MG63 (cell line): ENCODE measurements at places on chromosomes 11 and 22. TPM values are rescaled to one million over a fixed set of nuclear protein-coding genes. Genes with fewer than 3 reads are reported as not detected.

DNA sequence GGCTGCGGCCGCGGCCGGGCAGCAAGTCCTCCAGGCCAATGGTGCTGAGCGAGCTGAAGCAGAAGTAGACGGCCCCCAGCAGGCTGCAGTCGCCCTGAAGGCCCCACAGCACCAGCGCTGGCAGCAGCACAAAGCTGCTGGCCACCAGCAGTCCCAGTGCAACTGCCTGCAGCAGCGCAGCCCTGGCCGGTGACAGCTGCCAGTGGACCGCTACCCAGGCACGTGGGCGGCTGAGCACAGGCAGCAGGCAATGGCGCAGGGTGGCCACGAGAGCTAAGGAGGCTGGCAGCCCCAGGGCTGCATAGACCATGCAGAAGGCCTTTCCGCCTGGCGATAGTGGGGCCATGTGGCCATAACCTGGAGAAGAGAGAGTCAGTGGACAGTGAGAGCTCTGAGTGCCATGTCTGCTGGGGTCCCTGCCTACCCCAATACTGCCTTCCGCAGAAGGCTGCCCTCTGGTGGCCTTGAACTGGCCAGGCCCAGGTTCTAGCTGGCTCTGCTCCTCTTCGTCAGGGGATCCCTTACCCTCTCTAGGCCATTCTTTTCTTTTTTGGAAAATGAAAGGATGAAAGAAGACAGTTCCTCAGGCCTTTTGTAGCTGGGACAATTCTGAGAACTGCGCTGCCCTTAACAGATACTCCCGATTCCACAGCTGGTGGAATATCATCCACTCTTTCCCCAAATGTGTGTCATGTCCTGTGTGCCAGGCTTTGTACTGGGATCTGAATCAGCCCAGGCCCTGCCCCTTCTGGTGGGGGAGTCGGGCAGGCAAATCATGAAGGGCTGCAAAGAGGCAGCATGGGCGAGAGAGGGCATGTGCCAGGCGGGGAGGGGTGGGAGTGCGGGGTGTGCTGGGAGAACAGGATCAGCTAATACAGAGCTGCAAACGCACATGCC lies 1.8 kb downstream of the KCNK7 start:
- DNase-seq = no peak

DNA sequence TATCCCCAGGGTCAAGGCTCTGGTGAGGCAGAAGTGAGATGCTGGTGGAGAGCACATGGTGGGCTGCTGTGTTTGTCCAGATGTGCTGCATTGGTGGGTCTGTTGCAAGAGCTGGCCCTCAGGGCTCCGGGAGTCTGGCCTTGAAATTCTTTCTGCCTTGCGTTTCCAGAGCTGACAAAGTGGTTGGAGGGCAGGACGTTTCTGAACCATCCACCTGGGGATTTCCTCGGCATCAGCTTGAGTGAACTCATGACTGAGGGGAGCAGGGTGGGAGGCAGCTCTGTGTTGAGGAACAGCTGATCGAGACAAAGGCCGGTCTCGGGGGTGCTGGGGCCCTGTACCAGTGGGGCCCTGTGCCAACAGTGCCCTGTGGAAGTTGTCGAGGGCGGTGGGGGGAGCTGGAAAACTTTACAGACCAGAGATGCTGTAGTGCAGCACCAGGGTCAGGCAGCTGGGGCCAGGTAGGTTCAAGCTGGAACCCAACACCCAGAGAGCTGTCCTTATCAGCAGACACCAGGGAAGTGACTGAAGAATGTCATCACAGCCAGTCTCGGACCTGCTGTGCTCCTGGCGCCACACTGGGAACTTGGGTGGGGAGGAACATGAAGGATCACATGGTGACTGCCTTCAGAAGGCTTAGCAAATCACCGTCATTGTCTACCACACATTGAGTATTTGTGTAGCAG lies 4.9 kb downstream of the TSKU start:
- no peak for DNase-seq

GRCh38 chr11:134275534-134276395 lies at the start of gene GLB1L3:
TSS of gene GLB1L3 (plus strand) at chr11:134276379. CDS start at chr11:134276741, 362 bp downstream.
- DNase-seq = peak; percentile 35

GRCh38 chr22:39428597-39429071 lies 28.2 kb upstream of the MGAT3 start:
- no peak for DNase-seq

- DNase-seq = no peak
These were observed 49.2 kb downstream of the GRAMD1B start for GRCh38 chr11:123479048-123479837.

- no peak for DNase-seq
These were observed at the start of gene ARRB1 for GRCh38 chr11:75351541-75351790. TSS of gene ARRB1 (minus strand) at chr11:75351661. CDS start at chr11:75351607, 54 bp downstream.

DNA sequence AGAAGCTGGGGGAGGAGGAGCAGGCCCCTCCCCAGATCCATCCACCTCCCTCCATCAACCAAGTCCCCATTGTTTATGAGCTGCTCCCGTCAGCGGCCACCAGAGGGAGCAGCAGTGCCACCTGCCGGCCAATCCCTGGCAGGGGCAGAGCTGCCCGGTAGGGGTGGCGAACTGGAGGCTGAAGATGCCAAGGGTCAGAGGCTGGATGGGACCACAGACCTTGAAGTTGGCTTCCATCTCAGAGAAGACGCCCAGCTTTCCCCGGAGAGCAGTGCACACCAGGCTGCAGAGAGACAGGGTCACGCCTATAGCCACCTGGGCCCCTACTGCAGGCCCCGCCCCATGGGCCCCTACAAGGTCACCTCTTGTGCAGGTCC lies 3.6 kb downstream of the FIBP start:
- DNase-seq = peak; percentile 75

The TBX10 gene
- total RNA-seq = not detected in 2 replicates

The NUMA1 gene
- total RNA-seq = 104 and 158 TPM in 2 replicates

The LRRC4C gene
- not detected in 2 replicates for total RNA-seq

The SYT13 gene
- not detected in 2 replicates for total RNA-seq

DNA sequence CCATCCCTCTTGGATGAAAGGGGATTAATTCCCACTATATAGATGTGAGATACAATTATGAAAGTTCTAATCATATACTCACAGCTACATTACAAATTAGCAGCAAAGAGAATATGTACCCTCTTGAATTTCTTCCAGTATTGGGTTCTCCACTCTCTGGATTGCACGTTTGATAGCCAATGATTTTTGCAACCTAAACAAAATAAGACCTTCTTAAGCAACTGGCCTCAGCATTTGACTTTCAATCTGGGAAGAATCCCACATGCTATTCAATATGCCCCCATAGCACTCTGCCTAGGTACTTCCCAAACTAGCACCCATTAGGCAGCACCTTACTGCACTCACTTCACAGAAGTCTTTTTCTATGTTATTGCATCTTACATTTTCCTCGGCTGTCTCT lies 55.8 kb downstream of the ETS1 start:
- DNase-seq = no peak

DNA sequence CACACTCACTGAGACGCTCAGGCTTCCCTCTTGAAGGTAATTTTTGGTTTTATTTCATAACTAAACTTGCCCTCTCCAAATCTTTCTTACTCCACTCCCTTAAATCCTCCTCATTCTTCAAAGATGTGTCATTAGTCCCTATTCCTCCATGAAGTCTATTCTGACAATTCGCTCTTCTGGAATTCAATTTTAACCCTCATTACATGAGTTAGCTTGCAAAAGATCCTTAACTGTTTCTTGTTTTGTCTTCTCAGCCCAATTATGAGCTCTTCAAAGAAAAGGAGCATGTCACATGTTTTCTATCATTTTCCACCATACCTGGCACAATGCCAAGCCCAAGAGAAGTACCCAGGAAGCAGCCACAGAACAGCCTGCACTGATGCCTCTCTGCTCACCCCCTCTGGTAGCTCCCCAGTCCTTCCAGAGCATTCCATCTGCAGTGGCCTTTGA lies 13.0 kb downstream of the GALNT18 start:
- peak; percentile 50 for DNase-seq

The POTEH gene
- not detected in 2 replicates for total RNA-seq

- DNase-seq = no peak
These were observed 185.1 kb upstream of the MTNR1B start for GRCh38 chr11:92784331-92784730.

DNA sequence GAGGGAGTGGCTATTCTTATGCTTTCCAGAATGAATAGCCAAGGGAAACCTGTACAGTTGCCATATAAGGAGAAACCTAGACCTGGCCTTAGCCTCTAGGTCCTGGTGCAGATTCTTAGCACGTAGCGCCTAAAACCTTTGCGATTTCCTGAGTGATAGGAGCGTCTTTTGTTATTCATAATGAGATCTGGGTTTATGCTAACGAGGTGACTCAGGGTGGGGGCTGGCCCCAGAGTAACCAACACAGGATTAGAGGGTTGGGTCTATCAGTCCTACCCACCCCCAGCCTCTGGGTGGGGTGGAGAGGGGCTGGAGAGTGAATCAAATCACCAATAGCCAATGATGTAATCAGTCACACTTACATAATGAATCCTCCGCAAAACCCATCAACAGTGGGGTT lies 73.4 kb upstream of the PARVG start:
- no peak for DNase-seq

GRCh38 chr11:73468590-73469161 lies 92.5 kb downstream of the RELT start:
- no peak for DNase-seq

GRCh38 chr11:20035701-20036601 lies 124.3 kb downstream of the DBX1 start:
- peak; percentile 78 for DNase-seq

The ST3GAL4 gene
- total RNA-seq = 44.1 and 57.9 TPM in 2 replicates

- DNase-seq = peak; percentile 47
These were observed 46.2 kb downstream of the BLID start for GRCh38 chr11:122069707-122070360.

DNA sequence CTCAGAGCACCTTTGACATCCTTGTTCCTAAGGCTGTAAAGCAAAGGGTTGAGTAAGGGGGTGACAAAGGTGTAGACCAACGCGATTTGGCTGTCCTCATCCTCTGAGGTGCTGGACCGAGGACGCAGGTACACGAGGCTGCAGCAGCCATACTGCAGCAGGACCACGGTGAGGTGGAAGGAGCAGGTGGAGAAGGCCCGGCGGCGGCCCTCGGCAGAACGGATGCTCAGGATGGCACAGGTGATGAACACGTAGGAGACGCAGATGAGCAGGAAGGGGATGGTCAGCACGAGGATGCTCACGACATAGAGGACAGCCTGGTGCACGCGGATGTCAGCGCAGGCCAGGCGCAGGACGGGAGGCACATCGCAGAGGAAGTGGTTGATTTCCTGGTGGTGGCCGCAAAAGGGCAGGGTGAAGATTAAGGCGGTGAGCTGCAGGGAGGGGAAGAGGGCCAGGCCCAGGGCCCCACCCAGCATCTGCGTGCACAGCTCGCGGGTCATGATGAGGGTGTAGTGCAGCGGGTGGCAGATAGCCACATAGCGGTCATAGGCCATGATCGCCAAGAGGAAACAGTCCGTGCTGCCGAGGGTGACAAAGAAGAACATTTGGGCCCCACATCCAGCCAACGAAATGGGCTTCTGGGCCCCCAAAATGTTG lies 632 bp downstream of the OR10Q1 start:
- DNase-seq = no peak

DNA sequence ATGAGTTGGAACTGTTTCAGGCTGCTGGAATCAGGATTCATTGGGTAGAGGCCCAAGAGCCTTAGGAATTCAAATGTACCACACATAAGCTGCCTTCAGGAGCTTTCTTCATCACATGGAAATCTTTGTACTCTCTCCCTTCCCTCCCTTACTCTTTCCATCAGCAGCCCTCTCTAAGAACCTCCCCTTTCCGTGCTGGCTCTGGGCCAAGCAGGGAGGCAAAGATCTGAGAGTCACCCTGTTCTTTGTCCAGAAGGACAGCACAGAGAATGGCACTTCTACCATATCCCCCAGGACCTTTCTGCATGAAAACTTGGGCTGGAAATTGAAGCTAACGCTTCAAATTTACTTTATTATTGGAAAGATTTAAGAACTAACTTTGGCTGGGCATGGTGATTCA lies 20.7 kb upstream of the TPBGL start:
- DNase-seq = no peak

The GLYAT gene
- total RNA-seq = not detected in 2 replicates

DNA sequence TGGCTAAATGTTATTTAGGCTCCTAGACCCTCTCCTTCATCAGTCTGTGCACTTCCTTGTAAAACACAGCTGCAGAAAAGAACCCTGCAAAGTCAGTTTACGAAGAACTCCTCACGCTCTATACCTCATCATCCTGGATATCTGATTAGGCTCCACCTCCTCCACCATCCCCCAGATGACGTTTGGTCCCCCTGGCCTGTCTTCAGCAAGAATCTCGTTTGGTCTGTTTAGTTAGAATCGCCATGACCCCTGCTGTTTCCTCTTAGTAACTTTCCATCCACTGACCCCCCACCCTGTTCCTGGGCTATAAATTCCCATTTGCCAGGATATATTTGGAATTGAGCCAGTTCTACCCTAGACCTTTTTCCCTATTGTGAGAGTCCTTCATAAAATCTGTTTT lies 214.1 kb downstream of the OPCML start:
- DNase-seq = no peak

The KRTAP5-1 gene
- total RNA-seq = not detected in 2 replicates

DNA sequence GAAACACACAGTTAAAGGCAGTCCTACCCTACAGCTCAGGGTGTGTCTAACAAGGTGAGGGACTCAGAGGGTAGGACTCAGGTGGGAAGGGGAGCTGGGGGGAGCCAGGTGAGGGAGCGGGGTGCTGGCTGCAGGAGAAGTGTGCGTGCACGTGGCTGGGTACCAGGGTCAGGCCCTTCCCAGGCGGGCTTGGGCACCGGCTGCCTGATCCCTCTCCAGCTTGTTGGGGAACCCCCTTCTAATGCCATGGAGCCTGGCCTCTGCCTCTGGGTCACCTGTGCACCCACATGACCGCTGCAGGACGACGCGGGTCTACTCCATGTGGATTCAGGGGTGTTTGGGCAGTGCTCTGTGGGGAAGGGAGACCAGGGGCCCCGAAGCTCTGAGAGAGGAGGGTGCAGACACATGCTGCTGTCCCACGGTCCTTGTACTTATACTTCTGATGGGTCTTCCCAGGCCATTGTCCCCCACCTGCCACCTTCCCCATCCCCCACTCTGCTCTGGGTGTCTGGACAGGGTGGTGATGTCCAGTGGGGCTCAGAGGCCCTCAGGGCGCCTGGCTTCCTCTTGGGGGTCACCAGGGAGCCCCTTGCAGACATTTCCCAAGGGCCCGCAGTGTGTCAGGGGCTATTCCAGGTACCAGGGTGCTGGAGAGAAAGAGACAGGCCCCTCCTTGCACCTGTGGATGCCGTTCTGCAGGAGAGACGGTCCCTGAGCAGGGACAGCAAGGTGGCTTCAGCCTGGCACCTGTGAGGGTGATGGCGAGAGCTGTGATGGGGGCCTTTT lies 10.4 kb upstream of the MRGPRD start:
- DNase-seq = no peak

The NLRP14 gene
- 0.12 TPM in 1 of 2 replicates, not detected in the other for total RNA-seq

GRCh38 chr11:21653951-21654421 lies 538.9 kb upstream of the ANO5 start:
- no peak for DNase-seq

GRCh38 chr11:117842131-117842941 lies 17.8 kb upstream of the FXYD2 start:
- no peak for DNase-seq
